ENCODE measurements at places on chromosomes 4 and X.

DNA sequence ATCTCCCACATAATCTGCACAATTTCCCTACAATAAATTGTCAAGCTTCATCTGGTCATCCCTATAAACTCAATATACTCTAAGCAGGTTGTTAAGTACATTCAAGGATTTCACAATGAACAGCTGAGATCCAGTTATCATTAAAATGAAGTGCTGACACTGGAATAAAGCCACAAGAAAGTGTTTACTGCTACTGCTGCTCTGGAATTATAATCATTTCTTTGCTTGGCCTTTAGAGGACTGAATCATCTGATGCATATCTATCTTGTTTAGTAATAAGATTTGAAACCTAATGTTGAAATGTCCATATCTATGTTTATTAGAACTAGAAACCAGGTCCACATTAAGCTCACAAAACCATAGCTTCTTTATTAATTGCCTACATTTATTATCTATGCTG, 338.6 kb upstream of the ZFP42 start:
- no peak for DNase-seq

DNA sequence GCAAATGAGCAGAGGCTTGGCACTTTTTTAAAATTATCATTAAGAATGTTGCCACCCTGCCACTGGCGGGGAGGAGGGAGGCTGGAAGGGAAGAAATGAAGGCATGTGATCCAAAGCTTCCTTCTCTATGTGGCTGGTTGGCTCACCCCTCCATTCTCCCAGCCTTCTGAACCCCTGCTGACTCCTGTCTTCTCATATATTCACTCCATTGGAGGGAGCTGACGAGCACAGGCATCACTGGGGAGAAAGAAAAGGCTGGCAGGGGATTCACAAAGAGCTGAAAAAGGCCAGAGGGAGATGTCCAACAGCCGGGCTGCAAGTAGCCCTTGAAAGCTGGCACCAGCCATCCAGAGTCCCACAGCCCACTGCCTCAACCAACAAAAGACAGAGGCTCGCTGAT, 495.6 kb downstream of the BCOR start:
- DNase-seq = no peak

DNA sequence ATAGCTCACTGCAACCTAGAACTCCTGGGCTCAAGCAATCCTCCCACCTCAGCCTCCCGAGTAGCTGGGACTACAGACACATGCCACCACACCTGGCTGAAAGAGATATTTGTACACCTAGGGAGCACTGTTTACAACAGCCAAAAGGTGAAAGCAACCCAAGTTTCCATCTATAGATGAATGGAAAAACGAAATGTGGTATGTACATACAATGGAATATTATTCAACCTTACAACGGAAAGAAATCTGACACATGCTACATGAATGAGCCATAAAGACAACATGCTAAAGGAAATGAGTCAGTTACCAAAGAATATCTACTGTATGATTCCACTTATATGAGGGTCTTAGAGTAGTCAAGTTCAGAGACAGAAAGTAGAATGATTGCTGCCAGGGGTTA, 52.2 kb downstream of the ABCG2 start:
- no peak for DNase-seq

GRCh38 chr4:99052902-99053301, 35.7 kb downstream of the ADH5 start:
- no peak for DNase-seq

DNA sequence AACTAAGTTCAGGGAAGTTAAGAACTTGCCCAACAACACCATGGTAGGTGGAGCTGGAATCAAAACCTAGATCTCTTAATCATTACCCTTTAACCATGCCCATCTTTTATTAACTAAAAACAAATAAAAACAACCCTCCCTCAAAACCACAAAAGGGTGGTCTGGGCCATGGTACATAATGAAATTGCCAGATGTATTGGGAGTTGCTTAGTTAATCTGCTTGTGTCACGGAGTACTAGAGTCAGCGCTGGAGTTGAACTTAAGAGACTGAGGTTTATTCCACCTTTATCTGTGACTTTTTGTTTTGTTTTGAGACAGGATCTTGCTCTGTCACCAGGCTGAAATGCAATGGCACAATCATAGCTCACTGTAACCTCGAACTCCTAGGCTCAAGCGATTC, 13.3 kb downstream of the LRRC66 start:
- no peak for DNase-seq

DNA sequence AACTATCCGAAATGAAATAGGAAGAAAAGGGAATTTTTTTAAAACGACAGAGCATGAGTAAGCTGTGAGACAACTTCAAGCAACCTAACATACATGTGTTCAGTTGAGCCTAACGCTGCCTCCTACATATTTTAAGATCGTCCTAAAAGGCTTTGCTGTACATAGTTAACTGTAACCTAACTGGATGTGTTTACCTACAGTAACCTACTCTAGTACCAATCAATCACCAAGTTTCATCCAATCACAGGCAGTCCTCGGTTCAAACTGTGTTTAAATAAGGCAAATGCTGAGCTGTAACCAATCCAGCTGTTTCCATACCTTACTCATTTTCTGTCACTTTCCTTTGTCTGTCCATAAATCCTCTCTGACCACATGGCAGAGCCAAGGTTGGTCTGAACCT, 17.1 kb downstream of the RCHY1 start:
- no peak for DNase-seq

DNA sequence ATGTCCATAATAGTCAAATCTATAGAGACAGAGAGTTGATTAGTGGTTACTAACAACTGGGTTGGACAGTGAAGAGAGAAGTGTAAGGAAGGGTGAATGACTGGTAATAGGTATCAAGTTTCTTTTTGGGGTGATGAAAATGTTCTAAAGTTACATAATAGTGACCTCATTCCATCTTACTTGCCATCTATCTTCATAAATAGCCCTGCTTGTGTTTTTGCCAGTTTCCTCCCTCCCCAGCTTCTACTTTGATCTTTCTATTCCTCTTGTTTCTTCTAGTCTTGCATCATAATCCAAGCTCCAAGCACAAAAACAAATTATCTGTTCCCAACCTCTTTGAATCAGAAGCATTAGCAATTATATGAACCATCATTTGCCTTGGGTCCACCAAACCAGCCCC, 40.2 kb upstream of the TET2 start:
- no peak for DNase-seq

- no peak for DNase-seq
Measured at GRCh38 chr4:186948361-186949242, 224.9 kb upstream of the FAT1 start.

DNA sequence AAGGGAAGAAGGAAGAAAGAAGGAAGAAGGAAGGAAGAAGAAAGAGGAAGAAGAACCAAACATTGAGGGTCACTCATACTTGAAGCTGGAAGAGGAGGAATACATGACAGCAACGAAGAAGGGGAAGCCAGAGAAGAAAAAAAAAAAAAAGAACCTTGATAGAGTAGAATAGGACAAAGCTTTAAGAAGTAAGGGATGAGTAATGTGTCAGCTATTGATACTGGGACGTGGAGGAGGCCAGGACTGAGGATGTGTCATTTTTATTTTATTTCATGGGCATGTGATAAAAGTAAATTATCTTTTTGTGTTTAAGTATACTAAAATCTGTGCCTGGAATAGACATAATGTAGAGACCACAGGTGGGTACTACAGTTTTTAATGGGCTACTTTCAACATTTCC, 6.4 kb downstream of the EDA2R start:
- no peak for DNase-seq

DNA sequence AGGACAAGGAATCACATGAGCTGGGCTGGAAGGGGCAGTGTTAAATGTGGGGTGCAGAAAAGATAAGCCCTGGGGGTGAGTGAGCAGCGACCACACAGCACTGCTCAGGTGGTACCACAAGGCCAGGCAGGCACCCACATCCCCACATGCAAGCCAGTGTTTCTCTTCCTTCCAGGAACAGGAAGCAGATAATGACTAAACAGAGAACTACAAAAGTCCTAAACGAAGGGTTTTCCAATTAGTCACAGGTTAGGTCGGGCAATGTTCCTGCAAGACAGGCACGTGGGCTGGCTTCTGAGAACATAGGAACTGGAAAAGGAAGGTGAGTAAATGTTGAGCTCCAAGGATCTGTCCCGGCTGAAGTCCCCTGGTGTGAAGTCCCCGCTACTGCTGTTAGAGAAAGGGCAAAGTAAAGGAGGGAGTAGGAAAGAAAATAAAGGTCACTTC, 19.5 kb downstream of the RELL1 start:
- DNase-seq = no peak

DNA sequence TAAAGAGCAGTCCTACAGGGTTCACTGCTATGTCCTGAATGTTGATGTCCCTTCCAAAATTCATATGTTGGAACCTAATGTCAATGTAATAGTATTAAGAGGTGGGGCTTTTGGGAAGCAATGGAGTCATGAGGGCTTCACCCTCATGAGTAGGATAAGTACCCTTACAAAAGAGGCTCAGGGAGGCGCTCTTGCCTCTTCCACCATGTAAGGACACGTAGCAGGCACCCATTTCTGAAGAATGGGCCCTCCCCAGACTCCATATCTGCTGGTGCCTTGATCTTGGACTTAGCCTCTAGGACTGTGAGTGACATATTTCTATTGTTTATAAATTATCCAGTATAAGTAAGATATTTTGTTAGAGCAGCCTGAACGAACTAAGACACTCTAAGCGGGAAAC, 15.8 kb downstream of the MED28 start:
- DNase-seq = no peak

DNA sequence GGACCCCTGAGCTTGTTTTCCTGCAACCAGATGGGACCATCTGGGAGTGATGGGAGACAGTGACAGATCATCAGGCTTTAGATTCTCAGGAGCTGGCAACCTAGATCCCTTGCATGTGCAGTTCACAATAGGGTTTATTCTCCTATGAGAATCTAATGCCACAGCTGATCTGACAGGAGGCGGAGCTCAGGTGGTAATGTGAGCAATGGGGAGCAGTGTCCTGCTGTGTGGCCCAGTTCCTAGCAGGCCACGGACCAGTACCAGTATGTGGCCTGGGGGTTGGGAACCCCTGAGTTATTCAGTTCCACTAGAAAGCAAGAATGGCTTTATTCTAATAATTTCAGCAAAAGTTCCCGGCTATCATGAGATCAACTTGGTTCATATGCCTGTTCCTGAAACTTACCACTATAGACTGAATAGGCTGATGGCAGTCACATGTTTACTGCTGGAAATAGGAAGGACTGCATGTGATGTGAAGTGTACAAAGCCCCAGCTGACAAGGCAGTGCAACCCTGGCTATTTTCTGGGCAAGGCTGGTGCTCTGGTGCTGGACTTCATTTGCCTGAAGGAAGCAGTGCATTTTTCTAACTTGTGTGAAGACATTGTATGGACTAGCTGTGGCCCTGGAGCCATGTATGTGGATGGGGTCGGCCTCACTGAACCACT, 107.2 kb downstream of the SPRY1 start:
- DNase-seq = no peak

DNA sequence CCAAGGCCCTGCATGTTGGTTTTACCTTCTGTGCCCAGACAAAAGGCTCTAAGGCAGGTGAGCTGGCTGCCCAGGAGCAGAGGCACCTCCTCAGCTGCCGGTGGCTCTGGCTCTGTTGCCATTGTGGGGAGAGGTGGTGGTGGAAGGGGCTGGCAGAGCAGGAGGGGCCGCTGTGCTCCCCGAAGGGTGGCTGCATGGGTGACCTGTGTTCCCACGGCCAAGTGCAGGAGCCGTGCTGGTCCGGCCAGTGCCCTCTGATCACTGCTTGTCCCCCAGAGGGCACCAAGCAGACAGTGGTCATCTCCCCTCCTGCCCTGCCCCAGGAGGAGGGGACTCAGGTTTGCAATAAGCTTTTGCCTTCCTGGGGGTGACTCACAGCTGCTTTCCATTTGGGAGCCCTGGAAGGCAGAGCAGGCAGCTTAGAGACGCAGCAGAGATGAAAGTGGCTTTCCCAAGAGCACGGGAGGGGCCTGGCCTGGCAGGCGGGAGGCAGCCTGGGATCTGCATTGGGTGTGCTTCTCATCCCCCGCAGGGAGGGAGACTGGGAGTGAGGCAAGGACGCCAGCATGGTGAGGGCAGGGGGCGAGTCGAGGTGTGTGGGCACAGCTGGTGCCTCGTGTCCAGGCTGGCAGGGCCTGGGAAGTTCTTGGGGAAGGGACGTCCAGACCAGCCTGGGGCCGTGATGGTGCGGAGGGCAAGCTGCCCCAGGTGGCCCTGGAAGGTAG, 28.7 kb downstream of the DOK7 start:
- no peak for DNase-seq

- no peak for DNase-seq
Measured at GRCh38 chr4:184757810-184758209, 23.9 kb upstream of the CENPU start.

GRCh38 chr4:187493661-187494060, 501.9 kb upstream of the ZFP42 start:
- DNase-seq = no peak

DNA sequence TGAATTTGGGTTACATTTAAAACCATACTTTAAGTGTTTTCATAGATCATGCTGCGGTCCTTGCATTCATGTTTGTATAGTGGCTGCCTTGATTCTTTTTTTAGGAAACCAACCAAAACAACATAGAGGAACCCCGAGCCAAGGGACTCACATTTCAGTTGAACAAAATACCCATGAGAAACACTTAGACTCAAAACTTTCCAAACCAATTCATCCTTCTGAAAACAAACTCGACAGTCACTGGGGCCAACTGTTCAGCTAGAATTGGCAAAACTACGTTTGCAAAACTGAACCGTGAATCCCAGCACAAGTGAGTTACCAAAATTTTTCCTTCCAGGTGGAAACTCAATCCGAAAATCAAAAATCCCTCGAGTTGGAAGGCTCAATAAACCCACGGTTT, 1.4 kb downstream of the ADGRA3 start:
- no peak for DNase-seq

GRCh38 chr4:183816077-183816476, 89.0 kb upstream of the STOX2 start:
- DNase-seq = no peak

DNA sequence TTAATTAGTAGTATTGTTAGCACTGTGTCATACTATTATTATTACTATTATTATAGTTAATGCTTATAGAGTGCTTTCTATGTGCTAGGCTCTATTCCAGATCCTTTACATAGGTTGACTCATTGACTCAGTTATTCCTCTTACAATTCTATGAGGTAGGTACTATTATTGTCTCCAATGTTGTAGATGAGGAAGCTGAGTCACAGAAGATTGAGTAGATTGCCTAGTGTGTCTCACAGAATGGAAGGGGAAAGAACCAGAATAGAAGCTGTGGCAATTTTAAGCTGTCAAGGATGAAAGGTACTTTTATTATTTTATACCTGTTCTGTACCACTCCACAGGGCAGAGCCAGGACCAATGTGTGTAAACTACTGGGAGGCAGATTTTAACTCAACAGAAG, 1.9 kb upstream of the TCEAL1 start:
- no peak for DNase-seq

- DNase-seq = no peak
Measured at GRCh38 chr4:179130122-179130714, 1688.0 kb upstream of the AGA start.
